ENCODE measurements at places on chromosomes 4 and X.

- no peak for DNase-seq
Observed at GRCh38 chr4:181388061-181388460, 855.1 kb upstream of the TENM3 start.

DNA sequence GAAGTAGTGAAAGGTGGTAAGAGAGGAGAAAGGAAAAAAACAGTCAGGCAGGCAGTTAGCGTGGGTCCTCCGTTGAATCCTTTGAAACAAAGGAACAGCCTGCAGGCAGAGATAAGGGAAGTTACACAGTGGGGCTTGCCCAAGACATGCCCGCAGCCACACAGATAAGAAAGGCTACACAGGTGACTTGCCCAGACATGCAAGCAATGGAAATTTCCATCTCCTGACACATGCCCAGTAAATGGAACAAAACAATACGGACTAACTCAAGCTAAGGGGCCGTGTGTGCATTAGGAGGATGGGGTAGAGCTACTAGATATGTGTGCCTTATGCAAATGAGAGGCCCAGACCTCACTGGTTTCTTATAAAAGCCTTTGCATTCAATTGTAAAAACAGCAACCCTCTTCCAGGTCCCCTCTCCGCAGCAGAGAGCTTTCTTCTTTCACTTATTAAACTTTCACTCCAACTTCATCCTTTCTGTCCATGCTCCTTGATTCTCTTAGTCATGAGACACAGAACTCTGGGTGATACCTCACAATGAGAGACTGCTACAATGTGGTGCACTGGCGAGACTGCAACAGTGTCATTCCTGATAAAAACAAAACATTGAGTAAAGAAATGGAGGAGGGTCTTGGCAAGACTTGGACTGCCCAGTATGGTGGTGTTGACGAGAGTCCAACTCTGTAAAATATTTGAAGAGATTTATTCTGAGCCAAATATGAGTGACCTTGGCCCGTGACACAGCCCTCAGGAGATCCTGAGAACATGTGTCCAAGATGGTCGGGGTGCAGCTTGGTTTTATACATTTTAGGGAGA is 997.4 kb upstream of the PRKX start:
- peak; percentile 0 for DNase-seq

GRCh38 chrX:152869972-152870371 is 27.9 kb upstream of the ZNF185 start:
- DNase-seq = no peak

DNA sequence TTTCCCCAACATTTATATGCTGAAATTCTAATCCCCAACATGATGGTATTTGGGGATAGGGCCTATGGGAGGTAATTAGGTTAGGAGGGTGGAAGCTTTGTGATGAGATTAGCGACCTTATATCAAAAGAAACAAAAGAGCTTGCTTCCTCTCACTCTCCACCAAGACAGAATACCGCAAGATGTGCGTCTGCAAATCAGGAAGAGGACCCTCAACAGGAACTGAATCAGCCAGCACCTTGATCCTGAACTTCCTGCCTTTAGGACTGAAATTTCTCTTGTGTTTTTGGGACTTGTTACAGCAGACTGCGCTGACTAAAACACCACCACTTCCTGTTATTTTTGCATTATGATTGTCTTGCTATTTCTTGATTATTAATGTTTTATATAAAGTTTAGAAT is 1889.4 kb downstream of the C4orf33 start:
- no peak for DNase-seq

GRCh38 chr4:118337954-118338353 is 14.8 kb downstream of the PRSS12 start:
- DNase-seq = no peak

DNA sequence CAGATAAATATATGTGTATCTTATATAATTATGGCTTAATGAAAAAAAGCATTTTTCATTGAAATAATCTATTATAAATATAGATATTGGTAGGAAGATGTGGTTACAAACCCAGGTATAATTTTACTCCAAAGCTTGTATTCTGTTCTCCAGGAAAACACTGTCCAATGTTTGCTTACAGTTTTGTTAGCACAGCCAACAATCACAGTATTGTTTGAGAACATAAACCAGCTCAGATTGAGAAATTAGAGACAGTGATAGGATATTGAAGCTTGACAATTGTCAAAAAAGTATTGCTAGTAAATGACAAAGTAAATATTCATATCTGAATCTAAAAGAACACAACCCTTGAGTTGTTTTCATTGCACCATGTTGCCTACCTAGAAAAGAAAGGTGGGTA is 228.8 kb downstream of the ADGRL3 start:
- no peak for DNase-seq
